Foreskin keratinocyte (primary cell): ENCODE measurements at places on chromosomes 7 and 10. TPM values are rescaled to one million over a fixed set of nuclear protein-coding genes. Genes with fewer than 3 reads are reported as not detected.
A peak's percentile ranks its signal among the peaks of the same experiment; 100 is the strongest.

GRCh38 chr7:146902728-146903127 is 786.1 kb downstream of the CNTNAP2 start:
- no peak for DNase-seq

- no peak for DNase-seq
Observed at GRCh38 chr7:32316839-32317238, 173.3 kb downstream of the LSM5 start.

DNA sequence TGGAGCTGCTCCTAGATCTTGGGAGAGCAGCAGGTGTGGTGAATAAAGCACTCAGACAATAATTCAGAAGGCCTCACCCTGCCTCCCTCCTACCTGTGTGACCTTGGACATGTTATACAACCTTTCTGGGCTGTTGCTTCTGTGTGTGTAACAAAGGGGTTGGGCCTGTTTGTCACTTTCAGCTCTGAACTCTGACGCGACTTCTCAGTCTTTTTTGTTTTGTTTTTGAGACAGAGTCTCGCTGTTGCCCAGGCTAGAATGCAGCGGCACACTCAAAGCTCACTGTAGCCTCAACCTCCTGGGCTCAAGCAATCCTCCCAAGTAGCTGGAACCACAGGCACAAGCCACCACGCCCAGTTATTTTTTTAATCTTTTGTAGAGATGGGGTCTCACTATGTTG is 89.3 kb downstream of the DNMBP start:
- DNase-seq = no peak

The CUTC gene
- 19.8 and 20.6 TPM in 2 replicates for total RNA-seq

- DNase-seq = peak; percentile 22
Observed at GRCh38 chr7:44145969-44146911, 5.1 kb upstream of the MYL7 start.

GRCh38 chr7:76333511-76334101 is 25.2 kb downstream of the YWHAG start:
- DNase-seq = no peak

DNA sequence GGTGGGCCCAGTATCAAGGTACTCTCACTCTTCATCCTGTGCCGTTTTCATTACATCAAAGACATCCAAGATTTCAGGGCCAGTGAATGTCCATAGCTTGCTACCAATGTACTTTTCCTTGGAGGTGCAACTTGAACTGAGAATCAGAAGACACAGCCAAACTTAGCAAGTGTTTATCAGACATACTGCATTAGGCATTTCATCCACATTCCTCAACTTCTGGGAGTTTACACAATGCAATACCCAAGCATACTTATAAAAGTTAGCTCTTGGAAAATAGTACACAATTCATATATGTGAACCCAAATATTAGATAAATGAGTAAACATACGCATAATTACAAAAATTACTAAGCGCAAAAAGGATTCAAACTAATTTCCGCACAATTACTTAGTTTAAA is 216.3 kb upstream of the RHOBTB1 start:
- no peak for DNase-seq

The FAM237B gene
- not detected in 2 replicates for total RNA-seq

- DNase-seq = no peak
Observed at GRCh38 chr7:37363536-37364491, 84.8 kb downstream of the ELMO1 start.

The AASS gene
- total RNA-seq = 12.6 and 13.6 TPM in 2 replicates

The FFAR4 gene
- total RNA-seq = not detected in 2 replicates
